ENCODE measurements at places on chromosomes 1 and 21.

DNA sequence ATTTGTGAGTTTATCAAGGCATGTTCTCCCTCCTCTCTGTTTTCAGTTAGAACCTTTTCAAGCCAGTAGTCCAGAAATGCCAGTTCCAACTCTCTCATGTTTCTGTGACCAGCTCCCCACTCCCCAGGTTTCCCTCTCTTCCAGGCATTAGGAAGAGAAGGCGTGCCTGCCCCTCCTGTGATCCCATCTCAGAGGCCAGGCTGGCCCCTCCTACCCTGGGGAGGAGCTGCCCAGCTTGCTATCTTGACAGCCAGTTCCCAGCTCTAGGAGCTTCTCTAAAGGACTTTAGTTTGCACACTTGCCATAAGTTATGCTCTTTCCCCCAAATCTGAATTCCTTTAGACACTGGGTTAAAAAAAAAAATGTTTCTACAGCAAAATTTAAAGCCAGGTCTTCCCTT, 8.9 kb downstream of the HYI start:
- no peak for DNase-seq

- peak; percentile 21 for DNase-seq
Measured at GRCh38 chr1:150464422-150464826, 22.8 kb upstream of the TARS2 start.

DNA sequence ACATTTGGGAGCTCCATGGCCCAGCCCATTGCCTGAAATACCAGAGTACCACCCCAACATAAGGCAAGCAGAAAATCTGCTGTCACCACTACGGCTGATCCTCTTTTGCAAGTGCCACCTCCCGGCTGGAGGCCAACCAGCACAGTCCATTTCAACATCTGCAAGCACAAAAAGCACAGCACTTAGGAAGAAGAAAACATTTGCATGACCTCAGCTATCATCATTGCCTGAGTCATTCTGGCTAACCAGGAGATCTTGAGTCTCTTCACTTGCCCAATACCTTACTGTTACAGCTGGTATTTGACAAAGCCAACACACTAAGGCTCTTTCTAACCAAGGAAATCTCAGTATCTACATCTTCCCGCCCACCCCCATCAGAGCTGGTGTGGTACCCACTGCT, 55.9 kb downstream of the NEK7 start:
- no peak for DNase-seq

DNA sequence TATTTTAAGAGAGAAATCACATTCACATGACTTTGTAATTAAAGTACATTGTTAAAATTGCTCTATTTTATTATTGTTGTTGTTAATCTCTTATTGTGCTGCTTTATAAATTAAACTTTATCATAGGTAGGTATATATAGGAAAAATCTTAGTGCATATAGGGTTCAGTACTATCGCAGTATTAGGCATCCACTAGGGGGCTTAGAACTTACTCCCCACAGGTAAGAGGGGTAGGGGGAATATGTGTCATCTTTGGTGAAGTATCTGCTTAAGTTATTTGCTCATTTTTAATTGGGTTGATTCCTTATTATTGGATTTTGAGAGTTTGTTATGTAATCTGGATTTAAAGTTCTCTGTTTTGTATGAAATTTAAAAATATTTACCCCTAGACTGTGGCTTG, 385.2 kb downstream of the DUSP10 start:
- no peak for DNase-seq

GRCh38 chr1:57789936-57790335, 366.1 kb upstream of the DAB1 start:
- DNase-seq = no peak

DNA sequence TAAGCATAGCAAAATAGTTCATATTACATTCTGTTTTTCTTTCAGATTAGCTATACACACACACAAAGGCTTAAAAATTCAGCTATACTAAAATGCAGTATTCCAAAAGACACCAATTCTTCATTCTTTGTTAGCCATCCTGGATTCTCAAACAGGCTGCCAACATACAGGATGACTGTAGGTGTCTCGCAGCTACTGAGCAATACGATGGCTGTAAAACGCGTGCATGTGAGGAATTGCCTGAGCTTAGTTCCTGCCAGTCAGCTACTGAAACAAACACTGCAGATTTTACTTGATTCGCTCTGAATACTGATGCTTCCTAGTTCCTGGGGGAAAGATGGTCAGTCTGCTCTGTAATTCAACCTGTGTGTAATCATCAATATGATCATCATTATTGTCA, 24.7 kb upstream of the HMGN1 start:
- DNase-seq = no peak

DNA sequence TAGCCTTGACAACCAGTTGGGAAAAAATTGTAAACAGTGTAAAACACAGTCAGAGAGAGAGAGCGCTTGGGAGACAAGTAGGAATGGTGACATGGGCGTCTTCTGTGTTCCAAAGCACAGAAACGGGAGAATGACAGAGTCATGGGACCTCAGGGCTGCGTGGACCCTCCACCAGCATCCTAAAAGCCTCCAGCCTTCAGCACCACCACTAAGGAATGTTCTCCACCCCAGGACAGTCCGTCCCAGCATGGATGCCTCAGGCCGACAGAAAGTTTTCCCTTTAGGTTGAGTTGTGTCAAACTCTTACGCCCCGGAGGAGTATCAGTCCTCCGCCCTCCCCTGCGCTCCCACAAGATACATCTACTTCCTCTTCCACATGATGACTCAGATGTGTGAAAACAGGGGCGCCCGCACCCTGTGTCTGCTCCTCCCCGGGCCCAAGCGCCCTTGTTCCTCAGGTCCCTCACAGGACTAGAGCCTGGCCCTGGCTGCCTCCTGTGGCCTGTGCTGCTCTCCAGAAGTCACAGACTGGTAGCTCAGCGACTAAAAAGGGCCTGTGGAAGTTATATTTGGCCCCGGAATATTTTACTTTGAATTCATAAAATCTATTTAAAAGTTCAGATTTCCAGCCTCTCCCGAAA, 63.9 kb upstream of the EFHD2 start:
- DNase-seq = peak; percentile 21

DNA sequence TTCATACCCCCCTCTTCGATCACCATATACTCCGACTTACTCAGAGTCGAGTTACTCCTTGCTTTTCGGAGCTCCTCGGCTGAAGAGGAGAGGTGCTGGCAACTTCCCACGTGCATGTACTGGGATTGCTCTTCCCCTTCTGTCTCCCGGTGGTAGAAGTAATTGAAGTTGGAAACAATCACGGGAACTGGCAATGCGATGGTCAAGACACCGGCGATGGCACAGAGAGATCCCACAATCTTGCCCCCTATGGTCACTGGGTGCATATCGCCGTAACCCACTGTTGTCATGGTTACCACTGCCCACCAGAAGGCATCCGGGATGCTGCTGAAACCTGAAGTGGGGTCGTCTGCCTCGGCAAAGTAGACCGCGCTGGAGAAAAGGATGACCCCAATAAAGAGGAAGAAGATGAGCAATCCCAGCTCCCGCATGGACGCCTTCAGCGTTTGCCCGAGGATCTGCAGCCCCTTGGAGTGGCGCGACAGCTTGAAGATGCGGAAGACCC, 1.5 kb downstream of the KCNA3 start:
- no peak for DNase-seq
